Mammary microvascular endothelial cell (primary cell): ENCODE measurements at places on chromosomes 6 and 20. TPM values are rescaled to one million over a fixed set of nuclear protein-coding genes. Genes with fewer than 3 reads are reported as not detected.

The SLC17A9 gene
- 12.0 and 13.1 TPM in 2 replicates for total RNA-seq

The TPD52L1 gene
- 5.5 and 7.0 TPM in 2 replicates for total RNA-seq

The ZC2HC1B gene
- not detected in 2 replicates for total RNA-seq

The ITCH gene
- 34.4 and 49.4 TPM in 2 replicates for total RNA-seq

The SLC17A4 gene
- not detected in 2 replicates for total RNA-seq

The SUMO4 gene
- 1.4 TPM in 1 of 2 replicates, not detected in the other for total RNA-seq

The COL9A3 gene
- total RNA-seq: 0.79 TPM in 1 of 2 replicates, not detected in the other

The CLPSL2 gene
- total RNA-seq: not detected in 2 replicates

The BPHL gene
- 12.4 and 13.1 TPM in 2 replicates for total RNA-seq

The RBM12 gene
- 37.3 and 46.0 TPM in 2 replicates for total RNA-seq

The MAPK13 gene
- total RNA-seq: 4.0 and 5.9 TPM in 2 replicates

The ZSCAN26 gene
- total RNA-seq: 7.6 and 18.6 TPM in 2 replicates

The SMOC2 gene
- not detected in 2 replicates for total RNA-seq

The HLA-DQB1 gene
- total RNA-seq: 0.10 TPM in 1 of 2 replicates, not detected in the other

The C6orf118 gene
- 0.20 TPM in 1 of 2 replicates, not detected in the other for total RNA-seq

The FILIP1 gene
- 9.1 and 10.4 TPM in 2 replicates for total RNA-seq

The TRIM31 gene
- not detected in 2 replicates for total RNA-seq

The ZNF165 gene
- total RNA-seq: 0.20 and 0.49 TPM in 2 replicates

The RING1 gene
- total RNA-seq: 8.7 and 11.7 TPM in 2 replicates

The ADGB gene
- not detected in 2 replicates for total RNA-seq

The TRIM38 gene
- 5.1 and 5.4 TPM in 2 replicates for total RNA-seq

The EYS gene
- total RNA-seq: not detected in 2 replicates

The TRIM40 gene
- total RNA-seq: not detected in 2 replicates

The UBE2C gene
- 108 and 126 TPM in 2 replicates for total RNA-seq

The CCDC170 gene
- not detected in 2 replicates for total RNA-seq

The BMP7 gene
- total RNA-seq: not detected in 2 replicates

The NCOA3 gene
- 20.4 and 21.1 TPM in 2 replicates for total RNA-seq
